GF-D8 (cell line): ENCODE measurements at places on chromosomes 13 and 19.
A peak's percentile ranks its signal among the peaks of the same experiment; 100 is the strongest.

- no peak for DNase-seq
Measured at GRCh38 chr19:504616-505015, 2.7 kb upstream of the TPGS1 start.

- peak; percentile 92 for DNase-seq
Measured at GRCh38 chr13:40966298-40966697, 52.8 kb downstream of the ELF1 start.

GRCh38 chr19:11405846-11406643, 13.1 kb downstream of the RGL3 start:
- no peak for DNase-seq

DNA sequence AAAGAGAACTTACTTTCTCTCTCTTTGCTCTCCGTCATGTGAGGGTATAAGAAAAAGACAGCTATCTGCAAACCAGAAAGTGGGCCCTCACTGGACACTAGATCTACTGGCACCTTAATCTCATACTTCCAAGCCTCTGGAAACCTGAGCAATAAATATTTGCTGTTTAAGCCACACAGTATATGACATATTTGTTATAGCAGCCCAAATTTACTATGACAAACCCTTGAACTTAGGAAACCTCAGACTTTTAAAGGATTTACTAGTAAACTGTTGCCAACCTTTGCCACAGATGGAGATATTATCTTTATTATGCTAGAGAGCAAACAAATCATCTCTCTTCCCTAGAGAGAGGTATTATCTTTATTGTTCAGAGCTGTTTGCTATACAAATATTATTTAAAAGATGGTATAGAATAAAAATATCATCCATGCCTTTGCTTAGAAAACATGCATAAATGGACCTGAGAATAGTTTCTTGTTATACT, 1446.1 kb downstream of the SLITRK1 start:
- no peak for DNase-seq

- no peak for DNase-seq
Measured at GRCh38 chr19:17873786-17874757, 2.3 kb downstream of the SLC5A5 start.
